ENCODE measurements at places on chromosomes 16 and 17.

GRCh38 chr16:21646721-21647561, 5.5 kb downstream of the IGSF6 start:
- DNase-seq: peak; percentile 55

DNA sequence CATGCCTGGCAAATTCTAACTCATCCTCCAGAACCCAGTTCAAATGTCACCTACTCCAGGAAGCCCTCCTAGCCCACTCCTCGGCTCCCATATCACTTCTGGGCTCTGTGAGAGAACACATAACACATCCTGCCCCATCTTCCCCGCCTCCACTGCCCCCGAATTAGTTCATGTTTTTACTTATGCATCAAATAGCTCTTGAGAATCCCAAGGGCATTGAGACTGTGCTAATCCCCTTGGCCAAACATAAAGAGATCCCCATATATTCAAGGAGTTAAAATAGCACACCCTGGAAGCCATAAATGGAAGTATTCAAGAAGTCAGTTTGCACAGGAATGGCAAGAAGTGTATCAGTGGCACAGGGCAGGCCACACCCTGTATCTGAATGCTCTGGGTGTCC, 2.0 kb upstream of the CREBBP start:
- no peak for DNase-seq

- DNase-seq: no peak
Observed at GRCh38 chr17:57859601-57860413, 10.0 kb upstream of the MRPS23 start.

DNA sequence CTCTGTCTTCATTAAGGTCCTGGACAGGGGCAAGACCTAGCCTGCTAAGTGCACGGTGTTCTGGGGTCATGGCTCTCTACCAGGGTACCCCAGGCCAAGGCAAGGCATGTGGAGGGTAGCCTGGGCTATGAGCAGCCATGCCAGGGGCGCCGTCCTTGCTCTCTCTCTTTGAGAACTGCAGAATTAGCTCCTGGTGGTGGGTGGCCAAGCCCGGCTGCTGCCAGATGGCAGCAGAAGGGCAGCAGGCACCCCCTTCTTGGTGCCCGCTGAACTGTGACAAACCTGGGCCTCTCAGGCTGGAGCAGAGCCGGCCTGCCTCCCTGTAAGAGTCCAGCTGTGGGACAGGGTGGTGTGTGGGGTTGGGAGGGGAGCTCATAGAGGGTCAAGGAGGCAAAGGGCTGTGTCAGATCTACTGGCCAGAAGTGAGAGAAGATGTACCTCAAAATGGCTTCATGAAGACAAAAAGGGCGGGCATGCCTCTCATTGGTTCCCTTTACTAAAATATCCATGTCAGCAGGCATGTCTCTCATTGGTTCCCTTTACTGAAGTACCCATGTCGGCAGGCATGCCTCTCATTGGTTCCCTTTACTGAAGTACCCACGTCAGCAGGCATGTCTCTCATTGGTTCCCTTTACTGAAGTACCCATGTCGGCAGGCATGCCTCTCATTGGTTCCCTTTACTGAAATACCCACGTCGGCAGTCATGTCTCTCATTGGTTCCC, 81.7 kb upstream of the SDK2 start:
- no peak for DNase-seq

DNA sequence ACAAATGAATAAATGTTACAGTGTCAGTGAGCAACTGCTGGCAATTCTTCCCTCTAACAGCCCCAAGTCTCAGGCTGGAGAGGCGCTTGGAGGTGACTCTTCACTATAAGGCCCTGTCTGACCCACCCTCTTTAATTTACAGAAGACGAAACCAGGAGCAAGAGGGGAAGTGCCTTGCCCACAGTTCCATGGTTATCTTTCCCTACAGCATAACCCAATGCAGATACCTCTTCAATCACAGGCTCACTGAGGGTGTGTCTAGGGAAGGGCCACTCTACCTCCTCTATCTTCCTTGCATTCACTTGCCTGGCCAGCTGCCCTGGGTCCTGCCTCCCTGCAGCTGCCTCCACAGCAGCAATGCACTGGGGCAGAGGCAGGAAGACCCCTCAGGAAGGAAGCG, 9.6 kb upstream of the N4BP1 start:
- no peak for DNase-seq
